ENCODE measurements at places on chromosomes 2 and 18. TPM values are rescaled to one million over a fixed set of nuclear protein-coding genes. Genes with fewer than 3 reads are reported as not detected.

The ZSWIM2 gene
- total RNA-seq: not detected

The CFC1 gene
- not detected for total RNA-seq

The CPLX4 gene
- total RNA-seq: not detected

The RTP5 gene
- total RNA-seq: not detected

The SLC19A3 gene
- total RNA-seq: 4.1 TPM

The ADCYAP1 gene
- not detected for total RNA-seq

The PTRHD1 gene
- 27.1 TPM for total RNA-seq

The SLC35F6 gene
- 118 TPM for total RNA-seq
